ENCODE measurements at places on chromosomes 5 and 9. TPM values are rescaled to one million over a fixed set of nuclear protein-coding genes. Genes with fewer than 3 reads are reported as not detected.

The AFAP1L1 gene
- total RNA-seq = 2.0 TPM

The PDE6A gene
- not detected for total RNA-seq

GRCh38 chr9:134885679-134886412 is 5.2 kb downstream of the FCN2 start:
- no peak for DNase-seq

- no peak for DNase-seq
Measured at GRCh38 chr5:125525356-125525755, 778.9 kb upstream of the ZNF608 start.

DNA sequence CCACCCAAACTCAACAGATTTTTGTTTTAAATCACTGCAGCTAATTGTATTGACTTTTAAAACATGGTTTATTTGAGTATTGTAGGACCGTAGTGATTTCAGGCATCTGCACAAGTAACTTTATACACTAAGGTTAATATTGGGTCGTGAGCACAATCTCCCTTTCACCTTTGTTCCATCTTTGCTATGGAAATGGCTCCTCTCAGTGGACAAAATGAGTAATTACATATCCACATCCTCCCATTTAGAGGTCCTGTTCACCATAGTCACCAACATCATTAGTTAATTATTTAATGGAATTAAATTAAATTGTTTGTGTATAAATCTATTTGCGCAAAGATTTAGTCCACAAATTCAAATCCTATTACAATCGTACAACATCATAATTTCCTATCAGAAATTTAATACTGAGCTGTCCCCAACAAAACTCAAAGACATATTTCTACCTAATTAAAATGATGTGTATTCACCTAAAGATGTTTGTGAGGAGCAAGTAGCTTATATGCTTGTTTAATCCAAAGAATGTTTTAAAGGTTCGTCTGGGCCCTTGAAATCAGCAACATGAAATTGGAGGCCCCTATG is 173.0 kb upstream of the DAPK1 start:
- DNase-seq = no peak

GRCh38 chr5:120703918-120704587 is 240.0 kb downstream of the PRR16 start:
- no peak for DNase-seq

- DNase-seq = no peak
Measured at GRCh38 chr9:72971411-72971810, 18.6 kb upstream of the ALDH1A1 start.

DNA sequence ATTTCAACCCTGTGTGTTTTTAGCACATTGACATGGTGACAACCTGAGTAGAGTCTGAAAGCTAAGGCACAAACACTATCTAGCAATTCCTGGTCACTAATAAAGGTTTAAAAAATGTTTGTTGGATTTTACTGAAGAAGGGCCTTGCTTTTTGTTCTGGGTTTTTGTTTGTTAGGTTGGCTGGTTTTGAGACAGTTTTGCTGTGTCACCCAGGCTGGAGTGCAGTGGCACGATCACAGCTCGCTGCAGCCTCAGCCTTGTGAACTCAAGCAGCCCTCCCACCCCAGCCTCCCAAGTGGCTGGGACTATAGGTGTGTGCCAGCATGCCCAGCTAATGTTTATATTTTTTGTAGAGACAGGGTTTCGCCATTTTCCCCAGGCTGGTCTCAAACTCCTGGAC is 39.0 kb downstream of the PRKACG start:
- no peak for DNase-seq
